ENCODE measurements at places on chromosomes 11 and 22.

DNA sequence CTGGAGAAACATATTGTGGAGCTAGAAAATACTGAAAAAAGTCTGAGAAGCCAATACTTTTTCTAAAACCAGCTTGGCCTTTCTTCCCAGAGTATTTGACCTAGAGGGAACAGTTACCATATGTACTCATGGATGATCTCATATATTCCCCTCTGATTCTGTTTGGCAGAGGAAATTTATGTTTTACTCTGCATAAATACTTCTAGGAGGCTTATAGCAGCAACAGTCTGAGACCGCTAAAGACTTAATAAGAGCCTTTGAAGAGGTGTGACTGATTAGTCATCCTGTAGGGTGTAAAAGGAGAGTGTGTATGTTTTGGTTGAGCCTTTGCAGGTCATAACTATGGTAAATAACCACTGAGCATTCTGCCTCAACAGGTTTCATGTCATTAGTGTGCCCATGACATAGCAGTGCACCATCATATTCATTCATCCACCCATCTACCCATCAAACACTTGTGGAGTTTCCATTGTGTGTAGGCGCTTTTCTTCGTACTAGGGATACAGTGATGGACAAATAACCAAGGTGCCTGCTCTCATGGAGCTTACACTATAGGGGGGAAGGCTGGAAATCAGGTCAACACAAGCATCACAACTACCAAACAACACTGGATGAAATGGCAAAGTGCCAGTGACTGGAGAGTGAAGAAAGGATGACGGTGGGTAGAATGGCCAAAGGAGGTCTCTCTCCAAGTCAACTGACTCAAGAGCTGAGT is 44.5 kb downstream of the TRAF6 start:
- no peak for DNase-seq

GRCh38 chr11:12729941-12730340 is 55.7 kb downstream of the TEAD1 start:
- no peak for DNase-seq

DNA sequence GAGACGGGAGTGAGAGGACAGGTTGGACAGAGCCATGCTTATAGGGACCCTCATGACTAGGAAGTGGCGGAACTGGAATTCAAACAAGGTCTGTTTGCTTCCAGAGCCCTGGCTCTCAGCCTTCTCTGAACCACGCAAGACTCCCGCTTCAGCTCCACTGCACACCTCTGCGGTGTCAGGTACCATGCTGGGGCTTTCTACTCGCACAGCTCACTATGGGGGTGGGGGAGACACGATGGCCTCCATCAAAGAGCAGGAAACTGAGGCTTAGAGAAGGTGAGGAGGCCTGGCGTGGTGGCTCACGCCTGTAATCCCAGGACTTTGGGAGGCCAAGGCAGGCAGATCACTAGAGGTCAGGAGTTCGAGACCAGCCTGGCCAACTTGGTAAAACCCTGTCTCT is 14.2 kb downstream of the SUN2 start:
- DNase-seq, result no peak

DNA sequence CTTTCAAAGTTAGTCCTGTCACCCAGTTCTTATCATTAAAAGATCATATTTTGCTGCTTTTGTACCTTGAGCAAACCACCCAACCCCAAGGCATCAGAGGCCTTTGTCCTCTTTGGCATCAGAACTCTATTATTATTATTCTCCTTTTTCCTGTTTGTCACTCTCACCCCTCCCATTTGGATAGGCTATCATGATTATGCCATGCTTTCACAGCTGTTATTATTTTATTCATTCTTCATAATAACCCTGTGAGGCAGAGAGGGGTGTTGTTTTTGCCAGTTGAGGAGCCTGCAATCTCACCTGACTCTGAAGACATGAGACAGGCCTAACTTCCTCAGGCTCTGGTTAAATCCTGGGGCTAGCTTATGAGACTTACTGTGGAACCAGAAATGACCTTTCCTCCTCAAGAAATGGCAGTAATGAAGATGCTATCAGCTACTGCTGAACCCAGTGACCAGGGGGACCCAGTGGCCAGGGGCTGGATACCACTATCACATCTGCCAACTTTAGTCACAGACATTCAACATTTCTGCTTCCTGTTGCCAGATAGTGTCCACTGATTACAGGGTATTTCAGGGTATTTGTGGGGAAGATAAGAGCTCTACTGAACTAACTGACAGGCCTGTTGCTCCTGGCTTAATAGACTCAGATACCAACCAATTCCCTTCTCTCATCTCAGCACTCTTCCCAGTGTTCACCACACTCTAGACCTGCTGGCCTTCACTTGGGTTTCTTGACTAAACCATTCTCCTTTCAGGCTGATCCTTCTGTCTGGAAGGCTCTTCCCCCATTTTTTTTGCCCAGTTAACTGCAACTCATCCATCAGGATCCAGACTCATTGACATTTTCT is 11.8 kb upstream of the SWAP70 start:
- no peak for DNase-seq

DNA sequence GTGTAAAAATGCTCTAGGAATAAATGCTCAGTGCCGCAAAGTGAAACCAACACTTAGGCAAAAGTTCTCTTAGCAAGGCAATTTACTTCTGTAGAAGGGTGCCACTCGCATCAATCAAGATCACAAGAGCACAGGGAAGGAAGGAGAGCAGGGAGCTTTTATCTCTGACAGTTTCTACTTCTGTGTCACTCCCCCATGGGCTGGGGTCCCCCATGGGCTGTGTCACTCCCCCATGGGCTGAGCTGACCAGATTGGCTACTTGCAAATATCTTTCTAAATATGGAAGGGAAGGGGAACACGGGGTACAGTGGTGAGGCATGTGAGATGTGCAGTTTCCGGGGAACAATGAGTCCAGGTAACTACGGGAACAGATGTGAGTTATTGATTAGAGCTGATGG is 397 bp downstream of the OR52N2 start:
- no peak for DNase-seq

GRCh38 chr11:106679181-106679580 is 339.1 kb downstream of the GUCY1A2 start:
- DNase-seq, result no peak

GRCh38 chr11:123188508-123189165 is 6.4 kb downstream of the CLMP start:
- no peak for DNase-seq

All from activated T-helper 1 cell treated with Interleukin-2 at 50 U/mL for 16 hours (primary cell).